Activated CD4-positive, alpha-beta T cell treated with anti-CD3 and anti-CD28 coated beads, Interleukin-2, amount 50 U/mL, for 1 hour (primary cell): ENCODE measurements at places on chromosomes 5 and 9.

GRCh38 chr9:89153232-89154017 lies 25.2 kb downstream of the SHC3 start:
- no peak for DNase-seq

DNA sequence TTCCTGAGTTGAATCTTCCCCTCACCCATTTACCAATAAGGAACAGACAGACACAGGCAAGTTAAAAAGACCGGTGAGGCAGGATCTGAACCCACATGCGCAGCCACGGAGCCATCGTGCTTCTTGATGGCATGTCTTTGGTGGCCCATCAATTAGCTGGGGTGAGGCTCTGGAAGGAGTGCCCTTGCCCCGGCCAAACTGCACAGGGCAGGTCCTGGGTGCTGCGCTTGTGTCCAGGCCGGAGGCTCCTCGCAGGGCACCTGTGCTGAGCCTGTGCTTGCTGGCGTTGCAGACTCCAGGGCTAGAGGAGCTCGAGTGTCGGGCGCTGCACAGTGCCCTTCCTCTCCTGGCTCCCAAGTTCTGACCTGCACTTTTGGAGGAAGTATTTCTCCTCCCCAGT lies 66.4 kb downstream of the PSMB7 start:
- no peak for DNase-seq

DNA sequence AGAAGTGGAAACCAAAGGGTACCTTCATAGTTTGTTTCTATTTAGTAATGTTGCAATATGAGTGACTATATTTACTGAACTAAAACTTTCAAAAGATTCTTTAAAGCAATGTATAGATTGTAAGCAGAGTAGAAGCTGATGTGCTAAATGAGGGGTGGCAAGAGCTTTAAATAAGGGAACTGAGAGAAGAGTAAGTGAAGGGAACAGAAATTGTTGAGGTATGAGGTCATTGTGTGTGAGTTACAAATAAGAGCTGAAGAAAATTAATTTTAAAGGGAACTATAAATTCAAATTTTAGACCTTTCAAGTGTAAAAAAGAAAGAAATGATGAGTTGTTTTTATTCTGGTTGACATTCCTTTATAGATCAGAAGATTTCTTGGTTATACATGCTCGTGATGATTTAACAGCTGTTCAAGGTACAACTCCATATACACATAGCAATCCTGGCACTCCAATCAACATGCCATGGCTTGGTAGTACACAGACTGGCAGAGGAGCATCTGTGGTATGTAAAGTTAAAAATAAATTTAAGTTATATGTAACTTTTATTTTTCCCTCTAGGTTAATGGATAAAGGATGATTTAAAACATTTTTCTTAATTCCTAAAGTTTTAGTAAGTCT lies 135.1 kb upstream of the TNFAIP8 start:
- no peak for DNase-seq

- peak; percentile 16 for DNase-seq
Observed at GRCh38 chr9:36328798-36329411, 70.7 kb upstream of the GNE start.

- no peak for DNase-seq
Observed at GRCh38 chr9:35568196-35568595, 36.9 kb upstream of the TESK1 start.

- no peak for DNase-seq
Observed at GRCh38 chr9:99192786-99193465, 28.8 kb downstream of the ALG2 start.

DNA sequence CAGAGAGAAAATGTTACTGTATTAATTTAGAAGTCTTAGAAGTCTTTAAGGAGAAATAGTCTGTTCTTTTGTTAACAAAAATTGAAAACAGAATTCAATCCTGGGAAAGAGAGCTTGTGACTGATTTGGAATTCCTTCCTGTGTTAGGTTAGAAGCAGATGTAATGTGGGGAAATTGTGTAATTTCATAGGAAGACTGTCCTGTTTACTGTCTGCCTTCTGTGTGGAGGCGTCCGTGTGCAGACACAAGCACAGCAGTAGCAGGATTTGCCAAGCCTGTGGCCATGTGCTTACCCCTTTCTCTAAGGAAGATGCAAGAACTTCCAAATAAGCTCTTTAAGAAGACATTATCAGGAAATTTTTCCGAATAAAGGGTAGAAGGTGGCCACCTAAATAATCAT lies 36.7 kb upstream of the F2R start:
- DNase-seq = no peak

GRCh38 chr5:56356121-56356835 lies 123.1 kb upstream of the ANKRD55 start:
- no peak for DNase-seq

DNA sequence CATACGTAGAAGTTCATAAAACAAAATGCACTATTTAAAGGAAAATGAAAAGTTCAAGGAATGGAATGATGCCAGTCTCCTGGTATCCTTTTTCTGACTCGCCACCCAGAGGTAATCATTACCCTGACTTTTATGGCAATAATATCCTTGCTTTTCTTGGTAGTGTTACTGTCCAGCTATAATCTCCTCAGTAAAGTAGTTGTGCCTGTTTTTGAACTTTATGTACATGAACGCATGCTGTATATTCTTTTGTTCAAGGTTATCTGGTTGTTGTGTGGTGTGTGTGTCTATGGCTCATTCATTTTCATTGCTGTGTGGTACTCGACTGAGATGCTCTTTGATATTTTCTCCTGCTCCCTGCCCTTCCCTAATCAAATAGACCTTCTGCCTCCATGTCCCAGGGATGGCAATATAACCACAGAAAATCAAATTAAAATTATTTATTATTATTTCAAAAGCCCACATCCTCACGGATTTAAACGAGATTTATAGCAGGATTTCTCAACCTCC lies 29.2 kb upstream of the FBP1 start:
- DNase-seq = no peak

DNA sequence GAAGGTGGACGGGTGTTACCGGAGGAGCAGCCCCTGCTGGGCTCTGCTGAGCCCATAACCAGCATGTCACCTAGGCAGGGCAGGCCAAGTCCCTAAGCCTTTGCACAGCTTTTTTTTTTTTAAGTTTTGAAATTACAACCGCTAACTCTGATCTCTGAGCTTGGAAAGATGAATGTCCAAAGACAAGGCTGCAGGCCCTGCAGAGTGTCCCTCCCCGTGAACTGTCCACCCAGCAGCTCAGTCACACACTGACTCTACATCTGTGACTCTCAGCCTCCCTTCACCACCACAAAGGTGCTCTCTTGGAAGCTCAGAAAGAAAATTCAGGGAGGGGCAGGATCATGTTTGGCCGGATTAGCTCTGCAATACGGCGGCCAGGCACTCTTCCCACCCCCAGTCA lies 119.0 kb upstream of the PPP1R26 start:
- no peak for DNase-seq

DNA sequence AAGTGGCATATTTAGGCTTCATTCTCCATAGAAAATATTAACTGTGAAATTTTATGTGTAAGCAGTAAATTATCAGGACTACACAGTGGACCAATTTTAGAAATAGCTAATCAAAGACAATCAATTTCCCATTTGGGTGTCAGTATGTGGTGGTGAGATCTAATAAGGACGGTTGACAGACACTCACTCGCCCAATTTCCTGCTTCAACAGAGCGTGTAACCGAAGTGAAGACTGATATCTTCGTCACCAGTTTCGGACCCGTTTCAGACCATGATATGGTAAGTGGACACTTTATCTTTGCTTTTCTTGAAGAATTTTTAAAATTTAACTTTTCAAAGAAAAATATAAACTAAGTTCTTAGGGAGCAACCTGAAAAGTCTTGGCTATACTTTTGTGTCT lies 17.6 kb downstream of the GABRA1 start:
- no peak for DNase-seq
